ENCODE measurements at places on chromosomes 1 and 21. TPM values are rescaled to one million over a fixed set of nuclear protein-coding genes. Genes with fewer than 3 reads are reported as not detected.

Gene SCNM1
- 37.8 TPM for total RNA-seq

Gene CIART
- 4.5 TPM for total RNA-seq

GRCh38 chr1:209674957-209675564 is at the start of gene G0S2:
TSS of gene G0S2 (plus strand) at chr1:209675412. CDS start at chr1:209675685, 273 bp downstream.
- peaks cover 7% of the 10 kb centered on the region for H3K27me3 ChIP-seq
- peaks cover 62% of the 10 kb centered on the region for H3K4me1 ChIP-seq
- peaks cover 7% of the 10 kb centered on the region for H3K36me3 ChIP-seq
- H3K27ac ChIP-seq, result peak within 1 kb of the TSS; percentile 91

DNA sequence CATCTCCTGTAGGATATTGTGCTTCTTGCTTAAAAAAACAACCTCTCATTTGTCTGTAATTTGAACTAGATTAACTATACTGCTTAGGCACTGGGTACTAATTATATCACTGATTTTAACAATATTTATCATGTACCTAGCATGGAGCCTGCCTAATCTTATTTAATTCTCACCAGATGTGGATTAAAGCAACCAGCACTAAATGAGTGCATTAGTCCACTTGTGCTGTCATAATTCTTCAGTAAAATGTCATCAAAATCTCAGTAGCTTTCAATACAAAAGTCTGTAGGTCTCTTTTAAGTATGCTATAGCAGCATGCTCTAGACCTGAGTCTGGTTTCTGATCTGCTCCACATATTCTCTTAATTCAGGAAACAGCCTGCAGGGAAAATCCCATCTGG is 368.1 kb downstream of the NCAM2 start:
- H3K27ac ChIP-seq, result no peak overlapping the region
- no peaks in the 10 kb centered on the region for H3K4me1 ChIP-seq
- H3K27me3 ChIP-seq, result no peaks in the 10 kb centered on the region
- H3K4me3 ChIP-seq, result no peak overlapping the region
- no peak for DNase-seq

DNA sequence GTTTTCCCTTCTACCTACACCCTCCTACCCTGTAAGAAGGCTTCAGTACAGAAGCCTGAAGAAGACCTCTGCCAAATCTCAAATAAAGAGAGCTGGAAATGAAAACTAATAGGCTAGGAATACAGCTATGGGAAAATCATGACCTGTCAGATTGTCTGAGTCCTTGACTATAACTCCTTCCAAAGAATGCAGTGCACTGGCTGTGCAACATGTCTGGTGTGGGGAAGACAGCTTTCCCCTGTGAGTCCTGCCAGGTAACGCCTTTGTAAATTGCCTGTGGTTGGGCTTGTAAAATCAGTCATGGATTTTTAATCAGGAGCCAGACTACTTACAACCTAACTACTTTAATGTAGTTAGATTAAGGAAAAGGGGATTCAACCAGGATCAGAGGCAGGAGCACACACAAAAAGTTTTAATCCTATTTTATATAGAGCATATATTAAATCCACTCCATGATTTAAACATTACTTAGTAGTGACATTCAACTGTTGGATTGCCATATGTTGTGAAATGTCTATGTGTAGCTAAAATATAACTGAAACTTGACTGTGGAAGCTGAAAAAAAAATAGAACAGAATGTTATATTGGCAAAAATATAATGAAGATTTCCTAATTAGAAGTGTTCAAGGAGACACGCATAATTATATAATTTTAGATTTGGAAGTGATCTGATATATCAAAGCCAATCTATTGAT is 1667.8 kb downstream of the KCNT2 start:
- no peaks in the 10 kb centered on the region for H3K36me3 ChIP-seq
- H3K27me3 ChIP-seq, result peaks cover 9% of the 10 kb centered on the region
- no peak for DNase-seq
- no peaks in the 10 kb centered on the region for H3K4me1 ChIP-seq
- H3K27ac ChIP-seq, result no peak overlapping the region

DNA sequence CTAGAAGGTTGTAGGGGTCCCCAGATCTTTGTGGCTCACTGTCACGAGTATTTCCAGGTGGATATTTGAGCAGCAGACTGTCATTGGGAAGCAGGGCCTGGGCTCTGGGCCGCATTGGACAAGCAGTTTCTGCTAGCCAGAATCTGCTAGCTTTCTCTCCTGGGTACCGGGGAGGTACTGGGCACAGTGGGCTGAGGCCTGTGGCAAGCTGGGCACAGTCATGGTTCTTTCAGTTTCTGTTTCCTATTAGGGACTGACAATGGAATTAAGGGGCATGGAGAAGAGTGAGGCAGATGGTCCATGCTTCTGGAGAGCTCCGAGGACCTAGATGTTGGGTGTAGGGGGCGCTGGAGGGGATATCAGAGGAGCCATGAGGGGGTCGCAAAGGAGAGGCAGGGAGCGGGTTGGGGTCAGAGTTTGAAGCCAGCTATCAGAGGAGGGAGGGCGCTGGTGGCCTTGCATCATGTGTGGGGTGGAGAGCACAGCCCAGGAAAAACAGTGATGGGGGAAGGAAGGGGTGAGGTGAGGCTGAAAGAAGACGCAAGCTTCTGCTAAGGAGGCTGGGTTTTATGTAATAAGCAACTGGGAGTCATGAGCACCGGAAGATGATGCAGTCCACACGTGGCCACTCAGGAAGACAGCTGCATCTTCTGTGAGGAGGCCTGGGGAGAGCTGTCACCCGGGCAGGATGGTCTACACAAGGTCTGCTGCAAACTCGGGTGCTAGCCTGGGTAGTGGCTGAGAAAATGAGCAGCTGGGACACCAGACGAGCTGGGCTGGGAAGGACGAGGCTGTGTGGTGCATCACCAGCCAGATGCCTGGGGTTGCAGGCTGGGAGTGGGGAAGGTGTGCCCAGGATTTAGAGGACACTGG is 72.7 kb downstream of the IER5 start:
- peaks cover 32% of the 10 kb centered on the region for H3K4me1 ChIP-seq
- no peak overlapping the region for H3K27ac ChIP-seq
- no peaks in the 10 kb centered on the region for H3K27me3 ChIP-seq
- DNase-seq, result no peak
- H3K36me3 ChIP-seq, result no peaks in the 10 kb centered on the region
- H3K4me3 ChIP-seq, result no peak overlapping the region

GRCh38 chr1:201126463-201126831 is 537 bp downstream of the ASCL5 start:
- peaks cover 51% of the 10 kb centered on the region for H3K27me3 ChIP-seq
- H3K4me1 ChIP-seq, result peaks cover 2% of the 10 kb centered on the region
- no peak overlapping the region for H3K4me3 ChIP-seq
- no peak for DNase-seq

DNA sequence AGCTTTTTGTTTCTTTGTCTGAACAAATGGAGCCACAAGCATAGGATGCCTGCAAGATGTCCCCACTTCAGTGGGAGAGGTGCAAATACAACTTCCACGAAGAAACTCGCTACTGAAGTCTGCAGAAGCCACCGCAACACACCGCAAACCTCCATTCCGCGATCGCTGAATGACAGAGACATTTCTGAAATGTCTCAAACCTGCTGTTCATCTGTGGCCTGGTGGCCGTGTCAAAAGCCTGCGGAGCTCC is 1.0 kb downstream of the TP53BP2 start:
- H3K27me3 ChIP-seq, result no peaks in the 10 kb centered on the region
- H3K36me3 ChIP-seq, result peaks cover 3% of the 10 kb centered on the region
- H3K4me3 ChIP-seq, result peak overlapping the region; percentile 96

- H3K27ac ChIP-seq, result no peak overlapping the region
- DNase-seq, result no peak
- peaks cover 2% of the 10 kb centered on the region for H3K4me1 ChIP-seq
- H3K36me3 ChIP-seq, result peaks cover 3% of the 10 kb centered on the region
- H3K4me3 ChIP-seq, result no peak overlapping the region
Measured at GRCh38 chr1:185537596-185537995, 196.6 kb upstream of the HMCN1 start.
